COR-L47 (cell line): ENCODE measurements at places on chromosomes 13 and 19.

DNA sequence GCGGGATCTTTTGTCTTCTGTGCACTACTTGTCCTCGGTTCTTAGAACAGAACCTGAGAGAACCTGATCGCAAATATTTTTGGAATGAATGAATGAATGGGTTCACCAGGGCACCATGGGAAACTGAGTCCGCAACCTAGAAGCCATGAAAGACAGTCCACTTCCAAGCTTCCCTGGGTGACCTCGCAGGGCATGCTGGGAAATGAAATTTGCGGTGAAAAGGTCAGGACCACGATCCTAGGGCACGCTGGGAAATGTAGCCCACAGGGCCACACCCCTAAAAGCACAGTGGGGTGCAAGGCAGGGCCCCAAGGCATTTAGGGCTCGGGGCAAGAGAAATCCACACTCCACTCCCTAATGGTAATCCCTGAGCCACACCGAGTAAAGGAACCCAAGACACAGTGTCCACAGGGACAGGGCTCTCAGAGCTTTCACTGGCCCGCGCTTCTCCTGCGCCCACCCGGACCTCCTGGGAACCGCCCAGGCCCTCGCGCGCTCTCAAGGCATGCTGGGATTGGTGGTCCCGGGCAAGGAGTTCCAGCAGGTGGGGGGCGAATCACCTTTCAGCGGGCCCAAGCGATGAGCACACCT, 1.1 kb upstream of the PPP1R12C start:
- no peak for DNase-seq

- no peak for DNase-seq
Measured at GRCh38 chr19:33780251-33780650, 16.4 kb upstream of the KCTD15 start.

DNA sequence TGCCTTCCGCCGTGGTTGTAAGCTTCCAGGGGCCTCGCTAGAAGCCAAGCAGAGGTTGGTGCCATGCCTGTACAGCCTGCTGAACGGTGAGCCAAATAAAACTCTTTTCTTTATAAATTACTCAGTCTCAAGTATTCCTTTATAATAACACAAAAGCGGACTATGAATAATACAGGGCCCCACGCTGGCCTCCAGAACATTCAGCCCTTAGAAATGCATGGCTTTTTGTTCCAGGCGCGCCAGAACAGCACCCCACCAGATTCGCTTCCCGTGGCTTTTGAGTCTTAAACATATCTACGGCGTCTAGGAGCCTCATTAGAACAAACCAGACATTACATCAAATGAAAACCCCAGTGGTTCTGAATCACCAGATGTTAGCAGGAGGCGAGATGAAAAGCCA, 75.1 kb downstream of the SLC15A1 start:
- no peak for DNase-seq

DNA sequence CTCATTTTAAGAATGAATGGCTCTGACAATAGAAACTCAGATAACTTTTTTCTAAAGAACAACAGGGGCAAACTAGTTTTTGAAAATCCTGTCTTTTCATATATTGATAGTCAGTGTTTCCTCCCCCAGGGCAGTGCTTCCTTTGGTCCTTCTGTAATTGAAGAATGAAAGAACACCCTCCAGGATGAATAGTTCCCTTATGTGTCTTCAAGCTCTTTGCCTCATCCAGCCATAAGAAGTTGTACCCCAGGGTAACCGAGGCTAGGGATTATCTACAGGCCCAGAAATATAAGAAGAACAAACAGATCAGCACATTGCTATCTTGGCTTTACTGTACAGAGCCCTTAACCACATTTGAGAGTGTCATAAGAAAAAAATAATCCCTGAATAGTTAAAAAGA, 12.1 kb upstream of the ERICH6B start:
- DNase-seq = no peak

DNA sequence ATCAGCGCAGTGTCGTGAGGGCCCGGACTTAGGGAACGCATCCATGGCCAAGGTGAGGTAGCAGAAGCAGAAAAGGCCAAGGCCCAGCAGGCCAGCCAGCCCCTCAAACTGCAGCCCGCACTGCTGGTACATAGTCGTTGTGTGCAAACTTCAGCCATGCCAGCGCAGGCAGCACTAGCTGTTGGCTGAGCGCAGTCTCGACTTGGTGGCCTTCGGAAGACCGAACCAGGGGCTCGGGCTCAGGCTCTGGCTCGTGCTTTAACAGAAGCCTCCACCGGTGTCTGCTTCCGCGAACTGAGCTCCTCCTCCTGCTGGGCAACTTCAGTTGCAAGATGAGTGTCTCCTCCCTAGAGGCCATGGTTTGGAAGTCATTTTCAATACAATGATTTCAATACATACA, 157.5 kb downstream of the DNAJC15 start:
- no peak for DNase-seq

GRCh38 chr19:50422397-50423278, 3.9 kb downstream of the SPIB start:
- no peak for DNase-seq

GRCh38 chr19:44702551-44703176, 3.7 kb downstream of the CEACAM16 start:
- DNase-seq = no peak

- DNase-seq = no peak
Measured at GRCh38 chr19:44741258-44741731, 7.2 kb upstream of the BCL3 start.
